Left ventricle myocardium superior (tissue), 1 donor: ENCODE measurements at places on chromosomes 6 and 20. TPM values are rescaled to one million over a fixed set of nuclear protein-coding genes. Genes with fewer than 3 reads are reported as not detected.
A peak's percentile ranks its signal among the peaks of the same experiment; 100 is the strongest.

The ESR1 gene
- 1.3 TPM for total RNA-seq

The CST1 gene
- total RNA-seq: not detected

The CST3 gene
- 887 TPM for total RNA-seq

The WFDC9 gene
- not detected for total RNA-seq

The DNAH8 gene
- total RNA-seq: not detected

The ASCC3 gene
- 14.2 TPM for total RNA-seq

The PPP1R14C gene
- 123 TPM for total RNA-seq

The CFAP61 gene
- 23.8 TPM for total RNA-seq

The KCNK15 gene
- 0.25 TPM for total RNA-seq

The HLA-DMB gene
- total RNA-seq: 10.6 TPM

DNA sequence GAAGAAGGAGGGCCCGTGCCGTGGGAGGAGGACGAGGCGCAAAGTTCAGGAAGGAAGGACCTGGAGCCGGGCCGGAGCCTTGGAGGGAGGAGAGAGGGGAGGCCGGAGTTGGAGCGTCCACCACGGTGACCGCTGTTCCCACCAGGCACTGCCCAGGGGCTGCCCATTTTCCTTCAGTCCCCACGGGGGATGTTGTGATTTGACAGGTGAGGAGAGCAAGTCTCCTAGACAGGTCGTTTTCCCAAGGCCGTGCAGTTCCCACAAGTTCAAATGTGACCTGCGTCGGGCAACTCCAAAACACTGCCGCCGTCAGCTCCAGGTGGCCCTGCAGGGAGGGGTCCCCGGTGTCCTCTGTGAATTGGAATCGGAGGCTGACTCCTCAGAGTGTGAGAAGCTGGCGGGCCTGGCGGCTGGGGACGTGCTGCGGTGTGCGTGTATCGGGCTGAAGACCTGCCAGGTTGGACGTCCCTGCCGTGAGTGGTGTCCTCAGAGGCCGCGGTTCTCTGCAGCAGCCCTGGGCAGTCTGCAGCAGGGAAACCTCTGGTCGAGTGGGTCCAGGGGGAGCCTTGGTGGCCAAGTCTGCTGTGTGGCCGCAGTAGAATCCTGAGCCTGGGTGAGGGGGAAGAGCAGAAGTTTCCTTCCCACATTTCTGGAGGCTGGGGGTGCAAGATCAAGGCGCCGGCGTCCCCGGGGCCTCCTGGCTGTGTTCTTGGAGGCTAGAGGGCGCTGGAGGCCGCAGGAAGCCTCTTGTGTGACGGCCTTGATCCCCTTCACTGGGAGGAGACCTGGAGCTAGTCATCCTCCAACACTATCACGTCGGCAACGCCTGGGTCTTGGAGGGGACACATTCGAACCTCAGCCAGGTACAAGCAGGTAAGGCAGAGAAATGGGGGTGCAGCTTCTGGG is 115.1 kb upstream of the FRMD1 start:
- no peak for DNase-seq

- DNase-seq: no peak
These were observed 62.0 kb downstream of the UST start for GRCh38 chr6:148808786-148809304.

- DNase-seq: no peak
These were observed 313.9 kb downstream of the THBS2 start for GRCh38 chr6:168939796-168940195.

- DNase-seq: no peak
These were observed 139.7 kb downstream of the CDC5L start for GRCh38 chr6:44527181-44527580.

GRCh38 chr6:156852858-156853216 is 75.7 kb downstream of the ARID1B start:
- no peak for DNase-seq

DNA sequence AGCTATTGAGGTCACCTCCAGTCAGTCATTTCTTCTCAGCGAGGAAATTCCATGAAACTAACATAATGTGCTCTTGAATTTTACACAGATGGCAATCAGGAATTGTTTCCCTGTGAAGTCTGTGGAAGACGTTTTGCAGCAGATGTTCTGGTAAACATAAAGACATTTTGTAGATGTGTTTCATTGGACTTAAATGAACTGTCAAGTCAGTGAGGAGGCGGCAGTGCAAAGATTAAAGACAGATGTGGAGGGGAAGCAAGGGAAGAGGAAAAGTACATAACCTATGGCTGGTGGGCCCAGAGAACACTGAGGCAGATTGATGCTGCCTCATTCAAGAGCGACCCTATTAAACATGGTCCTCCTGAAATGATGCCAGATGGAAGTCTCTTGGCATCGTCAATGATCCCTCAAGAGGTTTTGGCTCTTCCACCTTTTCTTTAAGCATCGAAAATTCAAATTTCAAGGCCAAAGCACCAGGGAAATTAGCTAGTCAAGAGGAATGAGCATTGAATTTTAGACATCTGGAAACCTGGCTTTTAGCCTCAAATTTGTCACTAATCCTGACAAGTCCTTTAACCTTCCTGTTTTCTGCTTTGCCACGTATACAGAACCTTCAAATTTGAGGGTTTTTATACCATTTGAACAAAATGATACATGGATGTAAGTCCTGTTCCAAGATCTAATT is 20.1 kb downstream of the ZC2HC1B start:
- DNase-seq: no peak

DNA sequence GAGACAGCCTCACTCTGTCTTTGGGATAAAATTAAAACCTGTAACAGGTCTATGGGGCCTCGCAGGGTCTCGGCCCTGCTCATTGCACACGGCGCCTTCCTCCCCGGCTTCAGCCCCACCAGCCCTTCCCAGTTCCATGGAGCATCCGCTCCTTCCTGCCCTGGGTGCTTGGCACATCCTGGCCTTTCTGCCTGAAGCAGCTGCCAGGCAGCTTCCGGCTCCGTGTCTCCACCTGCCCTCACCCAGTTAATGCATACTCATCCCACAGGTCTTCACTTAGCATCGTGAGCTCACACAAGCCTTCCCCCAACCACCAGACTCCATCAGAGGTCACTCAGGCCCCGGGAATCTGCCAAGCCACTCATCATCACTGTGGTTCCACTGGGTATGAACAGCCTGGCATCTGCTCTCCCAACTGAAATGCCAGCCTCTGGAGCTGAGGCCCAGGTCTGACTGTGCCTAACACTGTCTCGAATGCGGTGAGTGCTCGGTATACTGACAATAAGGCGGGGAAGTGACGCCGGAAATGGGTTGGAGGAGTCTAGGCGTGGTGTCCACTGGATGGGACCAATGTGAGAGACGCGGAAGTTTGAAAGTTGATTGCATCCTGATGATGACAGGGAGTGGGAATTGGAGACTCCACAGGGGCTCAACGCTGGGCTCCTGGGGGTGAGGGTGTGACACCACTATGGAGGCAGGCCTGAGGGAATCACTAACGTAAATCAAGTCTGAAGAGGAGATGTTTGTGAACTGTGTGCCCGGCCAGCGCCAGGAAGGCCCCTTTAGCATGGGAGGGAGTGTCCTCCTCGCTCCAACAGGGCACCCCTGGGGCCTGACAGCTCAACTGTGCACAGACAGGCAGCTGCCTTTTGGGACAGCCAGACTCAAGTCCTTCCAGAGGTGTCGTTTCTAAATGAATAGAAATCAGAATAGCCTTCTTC is 245.8 kb downstream of the TTLL2 start:
- DNase-seq: no peak

DNA sequence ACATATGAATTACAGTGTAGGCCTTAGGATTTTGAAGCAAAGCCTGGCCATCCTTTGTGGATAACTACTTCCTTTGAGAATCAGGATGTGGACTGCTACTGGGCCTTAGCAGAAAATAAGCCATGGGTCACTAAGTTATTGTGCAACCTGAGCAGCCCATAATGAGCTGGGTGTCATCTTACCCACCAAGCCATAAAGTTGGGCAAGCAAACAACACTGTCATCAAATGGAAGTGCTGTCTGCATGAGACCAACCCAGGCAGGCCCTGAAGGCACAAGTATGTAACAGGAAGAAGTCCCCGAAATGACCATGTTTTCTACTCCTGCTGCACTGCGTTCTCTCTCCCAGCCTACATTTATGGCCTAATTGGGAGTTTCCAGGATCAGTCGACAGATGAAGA is 205.6 kb upstream of the GGTLC1 start:
- DNase-seq: no peak

GRCh38 chr6:154605178-154605881 is 94.8 kb upstream of the CNKSR3 start:
- no peak for DNase-seq

GRCh38 chr20:56229812-56230211 is 18.7 kb upstream of the MC3R start:
- DNase-seq: no peak

- no peak for DNase-seq
These were observed 33.9 kb upstream of the KLHL31 start for GRCh38 chr6:53699462-53699861.

GRCh38 chr6:1144842-1145767 is 166.8 kb upstream of the FOXQ1 start:
- no peak for DNase-seq

DNA sequence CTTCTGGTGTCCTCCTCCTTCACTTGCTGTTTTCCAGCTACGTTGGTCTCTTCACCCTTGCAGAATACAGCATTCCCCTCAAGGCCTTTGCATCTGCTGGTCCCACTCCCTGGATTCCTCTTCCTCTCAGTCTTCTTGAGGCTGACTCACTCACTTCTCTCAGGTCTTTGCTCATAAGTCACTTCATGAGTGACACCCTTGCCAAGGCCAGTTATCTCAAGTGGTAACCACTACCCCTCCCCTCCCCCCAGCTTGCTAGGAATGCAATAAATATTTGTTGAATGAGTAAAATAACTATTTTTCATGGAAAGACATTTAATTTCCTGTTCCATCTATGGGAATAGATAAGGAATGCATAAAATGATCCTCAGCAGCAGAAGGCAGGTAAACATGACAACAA is 131.7 kb downstream of the PLCB4 start:
- DNase-seq: no peak

DNA sequence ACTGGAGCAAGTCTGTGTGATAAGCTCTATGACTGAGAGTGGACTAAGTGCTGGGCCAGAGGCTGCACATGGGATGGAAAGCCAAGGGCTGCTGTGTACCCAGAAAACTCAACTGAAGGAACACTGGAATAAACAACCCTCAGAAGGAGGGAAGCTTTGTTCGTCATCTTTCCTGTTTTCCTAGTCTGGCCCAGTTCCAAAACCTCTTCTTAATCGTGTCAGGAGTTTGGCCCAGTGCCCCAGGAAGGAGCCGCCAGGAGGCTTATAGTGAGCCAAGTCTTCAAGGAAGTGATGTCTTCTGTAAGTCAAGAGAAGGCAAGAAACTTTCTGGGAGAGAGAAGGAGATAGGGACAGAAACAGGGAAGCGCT is 23.3 kb upstream of the TOP1 start:
- peak; percentile 89 for DNase-seq

GRCh38 chr6:21538186-21538798 is 55.3 kb upstream of the SOX4 start:
- DNase-seq: no peak

DNA sequence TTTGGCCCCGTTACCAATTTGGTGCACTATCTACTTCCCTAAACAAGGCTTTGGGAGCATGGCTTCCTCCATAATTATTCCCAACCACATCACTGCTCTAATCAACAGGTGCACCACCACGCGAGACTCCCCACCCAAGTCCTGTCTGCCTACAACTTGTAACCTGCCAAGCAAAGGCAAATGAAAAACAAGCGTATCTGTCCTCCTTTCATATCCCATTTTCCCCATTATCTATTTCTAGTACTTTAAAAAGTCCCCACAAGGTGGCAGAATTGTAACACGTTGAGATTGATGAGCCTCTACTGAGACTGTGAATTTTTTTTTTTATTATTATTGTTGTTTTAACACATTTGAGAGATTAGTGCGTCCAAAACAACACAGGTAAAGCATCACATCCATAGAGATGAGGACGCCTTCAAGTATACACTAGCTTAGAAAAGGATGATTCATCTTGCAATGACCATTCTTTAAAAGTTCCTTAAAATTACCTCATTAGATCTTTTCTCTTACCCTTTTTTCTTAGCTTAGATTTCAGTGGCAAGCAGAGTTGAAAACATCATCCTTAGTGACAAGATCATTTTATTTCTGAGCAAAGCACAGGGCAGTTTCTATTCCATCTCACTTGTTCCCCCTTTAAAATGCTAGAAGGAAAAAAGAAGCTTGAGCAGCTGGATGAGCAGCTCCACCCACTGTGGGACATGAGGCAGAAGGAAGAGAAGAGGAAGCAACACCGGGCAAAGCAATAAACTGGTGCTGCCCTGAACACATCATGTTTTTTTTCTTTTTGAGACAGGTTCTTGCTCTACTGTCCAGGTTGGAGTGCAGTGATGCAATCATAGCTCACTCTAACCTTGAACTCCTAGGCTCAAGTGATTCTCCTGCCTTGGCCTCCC is 210.8 kb downstream of the ARHGAP18 start:
- no peak for DNase-seq

DNA sequence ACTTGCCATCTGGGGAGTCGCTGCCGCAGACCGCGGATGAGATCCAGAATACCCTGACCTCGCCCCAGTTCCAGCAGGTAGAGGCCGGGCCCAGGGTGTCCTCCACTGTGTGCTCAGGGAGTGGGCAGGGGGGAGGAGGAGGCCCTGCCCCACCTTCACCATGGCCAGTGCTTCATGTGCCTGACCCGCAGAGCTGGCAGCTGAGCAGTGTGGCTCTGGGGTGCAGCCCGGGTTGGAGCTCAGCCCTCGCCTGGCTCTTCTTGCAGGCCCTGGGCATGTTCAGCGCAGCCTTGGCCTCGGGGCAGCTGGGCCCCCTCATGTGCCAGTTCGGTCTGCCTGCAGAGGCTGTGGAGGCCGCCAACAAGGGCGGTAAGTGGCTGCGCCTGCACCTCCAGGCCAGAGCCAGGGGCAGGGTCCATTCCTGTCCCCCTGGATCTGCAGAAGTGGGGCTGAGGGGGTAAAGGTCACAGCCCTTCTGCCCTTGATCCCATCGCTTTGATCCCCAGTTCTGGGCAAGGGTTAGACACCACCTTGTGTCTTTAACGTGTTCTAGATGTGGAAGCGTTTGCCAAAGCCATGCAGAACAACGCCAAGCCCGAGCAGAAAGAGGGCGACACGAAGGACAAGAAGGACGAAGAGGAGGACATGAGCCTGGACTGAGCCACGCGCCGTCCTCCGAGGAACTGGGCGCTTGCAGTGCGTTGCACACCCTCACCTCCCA is 5.5 kb downstream of the ADRM1 start:
- DNase-seq: no peak

GRCh38 chr6:119148098-119148824 is 69.8 kb upstream of the FAM184A start:
- no peak for DNase-seq

DNA sequence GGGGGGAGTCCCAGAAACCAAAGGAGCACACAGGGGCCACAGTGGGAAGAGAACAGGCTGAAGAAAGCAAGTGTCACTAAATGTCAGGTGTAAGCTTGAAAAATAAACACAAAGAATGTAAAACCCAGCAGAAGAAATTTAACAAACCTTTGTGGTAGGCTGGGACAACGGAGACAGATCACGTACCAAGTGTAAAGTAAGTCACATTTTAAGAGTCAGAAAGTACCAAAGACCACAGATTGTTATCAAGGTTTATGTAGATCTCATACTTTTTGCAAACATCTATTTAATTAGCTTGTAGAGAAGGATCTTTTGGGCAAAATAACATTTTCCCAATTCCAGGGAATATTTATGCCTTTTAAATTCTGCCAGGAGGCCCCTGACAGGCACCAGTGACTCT is 1.6 kb downstream of the CLIC5 start:
- no peak for DNase-seq
